ENCODE measurements at places on chromosomes 3 and 15. TPM values are rescaled to one million over a fixed set of nuclear protein-coding genes. Genes with fewer than 3 reads are reported as not detected.

The FRMD5 gene
- total RNA-seq, result 72.7 TPM

The PXYLP1 gene
- total RNA-seq, result 18.9 TPM

The UBE2E2 gene
- 59.5 TPM for total RNA-seq

The LRRC31 gene
- not detected for total RNA-seq

The B3GALNT1 gene
- total RNA-seq, result 60.2 TPM

The DIS3L gene
- 49.6 TPM for total RNA-seq
